ENCODE measurements at places on chromosomes 4 and X.

DNA sequence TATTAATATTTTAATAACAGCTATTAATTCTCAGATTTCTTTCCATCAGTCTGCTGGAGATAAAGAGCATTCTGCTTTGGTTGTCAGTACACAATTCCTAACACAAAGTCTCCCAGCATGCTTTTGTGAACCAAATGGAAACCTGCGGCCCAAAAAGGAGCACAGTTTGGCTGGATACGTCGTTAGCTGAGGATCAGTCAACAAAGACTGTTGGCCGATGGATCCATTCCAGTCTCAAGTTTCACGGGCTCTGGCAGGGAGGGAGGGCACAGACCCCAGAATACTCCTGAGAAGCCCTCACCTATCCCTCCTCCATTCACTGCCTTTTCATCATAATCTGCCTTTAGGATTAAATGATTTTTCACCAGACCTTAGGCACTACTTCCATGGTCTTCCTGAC lies 26.3 kb upstream of the PRSS48 start:
- H3K27ac ChIP-seq, result no peak overlapping the region
- H3K36me3 ChIP-seq, result no peaks in the 10 kb centered on the region
- H3K4me1 ChIP-seq, result no peaks in the 10 kb centered on the region
- no peak for DNase-seq

DNA sequence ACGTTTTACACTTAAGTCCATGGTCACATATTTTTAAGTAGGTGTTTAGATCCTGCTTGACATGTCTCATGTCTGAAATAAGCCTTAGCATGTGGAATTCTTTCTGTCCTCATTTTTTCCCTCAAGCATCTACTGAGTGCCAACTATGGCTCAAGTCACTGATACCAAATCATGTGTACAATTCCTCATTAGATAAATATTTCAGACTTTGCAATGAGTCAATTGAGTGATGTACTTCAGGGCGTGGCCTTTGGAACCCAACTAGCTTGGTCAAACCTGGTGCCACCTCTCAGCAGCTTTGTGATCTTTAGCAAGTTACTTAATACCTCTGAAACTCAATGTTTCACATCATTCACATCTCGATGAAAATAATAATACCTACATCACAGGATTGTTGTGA lies 12.6 kb upstream of the JADE1 start:
- H3K36me3 ChIP-seq, result no peaks in the 10 kb centered on the region
- H3K4me1 ChIP-seq, result no peaks in the 10 kb centered on the region
- peaks cover 3% of the 10 kb centered on the region for H3K27me3 ChIP-seq

GRCh38 chr4:186058253-186058979 lies 10.5 kb upstream of the TLR3 start:
- H3K27ac ChIP-seq, result peak overlapping the region; percentile 4
- peaks cover 15% of the 10 kb centered on the region for H3K4me1 ChIP-seq
- H3K36me3 ChIP-seq, result peaks cover 4% of the 10 kb centered on the region
- H3K27me3 ChIP-seq, result peaks cover 23% of the 10 kb centered on the region
- DNase-seq, result peak; percentile 18
- peak overlapping the region; percentile 62 for H3K4me3 ChIP-seq

DNA sequence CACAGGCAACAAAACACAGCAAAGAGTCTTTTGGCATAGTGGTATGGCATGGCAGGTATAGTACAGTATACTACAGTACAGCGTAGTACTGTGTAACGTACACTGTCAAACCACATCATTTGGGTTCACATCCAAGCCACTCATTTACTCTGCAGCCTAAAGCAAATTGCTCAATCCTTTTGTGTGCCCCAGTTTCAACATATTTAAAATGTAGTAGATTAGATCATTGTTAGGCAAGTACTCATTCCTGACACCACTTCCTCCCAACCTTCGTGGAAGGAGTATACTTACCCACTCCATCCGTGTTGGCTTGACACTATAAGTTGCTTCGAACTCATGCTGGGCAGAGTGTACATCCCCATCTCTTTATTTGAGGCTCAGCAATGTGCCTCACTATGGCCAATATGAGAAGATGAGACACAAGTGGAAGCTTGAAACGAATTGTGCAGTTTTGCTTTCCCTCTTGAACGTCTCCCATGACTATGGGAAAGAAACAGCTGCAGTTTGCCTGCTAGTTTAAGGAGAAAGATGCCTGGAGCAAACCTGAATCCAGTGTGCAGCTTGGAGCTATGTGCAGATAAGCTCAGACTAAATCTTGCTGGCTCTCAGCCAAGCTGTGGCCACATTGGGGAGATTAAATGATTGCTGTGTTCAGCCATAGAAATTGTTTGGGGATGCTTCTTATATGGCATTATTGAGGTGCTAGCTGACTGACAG lies 85.7 kb upstream of the TBL1X start:
- no peaks in the 10 kb centered on the region for H3K36me3 ChIP-seq
- peaks cover 1% of the 10 kb centered on the region for H3K27me3 ChIP-seq
- no peak overlapping the region for H3K4me3 ChIP-seq
- H3K27ac ChIP-seq, result no peak overlapping the region

DNA sequence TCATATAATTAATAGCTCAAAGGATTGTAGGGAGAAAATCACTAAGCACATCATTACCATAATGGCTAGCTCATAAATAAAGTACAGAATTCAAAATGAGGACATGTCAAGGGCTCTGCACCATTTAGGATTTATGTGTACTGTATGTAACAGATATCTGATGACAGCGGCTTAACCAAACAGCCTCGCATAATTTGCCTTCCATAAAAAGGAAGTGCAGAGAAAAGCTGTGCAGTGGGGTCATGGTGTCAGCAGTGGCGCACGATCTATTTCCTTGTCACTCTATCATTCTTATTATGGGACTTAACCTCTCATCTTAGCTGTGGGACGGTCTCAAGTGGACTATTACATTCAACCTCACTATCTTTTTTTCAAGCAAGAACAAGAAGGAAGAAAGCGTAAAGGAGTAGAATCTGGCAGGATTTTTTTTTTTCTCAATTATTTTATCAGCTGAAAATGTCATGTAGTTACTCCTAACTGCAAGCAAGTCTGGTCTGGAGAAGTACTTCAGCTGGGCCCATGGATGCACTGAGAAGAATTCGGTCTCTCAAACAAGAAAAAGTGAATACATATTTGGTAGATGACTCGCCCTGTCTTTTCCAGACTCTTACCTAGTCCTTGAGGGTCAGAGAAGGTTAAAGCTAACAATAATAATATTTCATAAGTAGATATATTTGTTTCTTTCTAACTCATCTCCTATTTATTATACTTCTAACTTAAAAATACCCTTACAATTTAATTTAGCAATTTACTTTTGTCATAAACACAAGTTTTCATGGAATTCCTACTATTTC lies 94.6 kb downstream of the COX18 start:
- no peaks in the 10 kb centered on the region for H3K36me3 ChIP-seq
- H3K4me3 ChIP-seq, result no peak overlapping the region
- no peak overlapping the region for H3K27ac ChIP-seq
- H3K4me1 ChIP-seq, result no peaks in the 10 kb centered on the region
- peaks cover 3% of the 10 kb centered on the region for H3K27me3 ChIP-seq

- H3K4me3 ChIP-seq, result no peak overlapping the region
- H3K27me3 ChIP-seq, result peaks cover 38% of the 10 kb centered on the region
- H3K27ac ChIP-seq, result no peak overlapping the region
- H3K36me3 ChIP-seq, result no peaks in the 10 kb centered on the region
Measured at GRCh38 chr4:25031077-25031621, 403 bp upstream of the LGI2 start.

All from memory B cell (primary cell).